ENCODE measurements at places on chromosomes 4 and X.

GRCh38 chr4:177455561-177455970 lies 13.3 kb upstream of the AGA start:
- peak; percentile 9 for DNase-seq

- DNase-seq: no peak
These were observed 113.7 kb upstream of the TBL1X start for GRCh38 chrX:9351126-9351525.

- DNase-seq: no peak
These were observed 45.1 kb upstream of the LAMP2 start for GRCh38 chrX:120514236-120514635.

DNA sequence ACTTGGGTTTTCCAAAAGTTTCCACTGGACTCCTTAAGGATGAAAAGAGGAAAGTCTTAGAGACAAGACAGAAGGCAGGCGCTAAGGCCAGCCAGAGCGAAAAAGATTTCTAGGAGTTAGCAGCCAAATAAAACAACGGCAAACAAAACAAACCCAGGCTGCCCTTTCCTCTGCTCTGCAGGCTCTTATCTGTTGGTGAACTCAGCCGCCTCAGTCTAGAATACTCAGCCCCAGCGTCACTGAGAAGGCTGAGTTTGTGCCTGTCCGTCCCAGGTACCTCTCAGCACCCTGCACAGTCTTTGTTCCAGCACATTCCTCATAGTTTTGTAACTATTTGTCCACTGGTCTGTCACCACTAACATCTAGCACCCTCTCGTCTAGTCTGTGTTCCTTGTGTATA lies 75.6 kb upstream of the FAM9C start:
- DNase-seq: no peak

- DNase-seq: no peak
These were observed 87.3 kb downstream of the GPR143 start for GRCh38 chrX:9678215-9678965.

GRCh38 chr4:128858879-128859671 lies 49.6 kb downstream of the JADE1 start:
- DNase-seq: no peak
